ENCODE measurements at places on chromosomes 3 and 15.

DNA sequence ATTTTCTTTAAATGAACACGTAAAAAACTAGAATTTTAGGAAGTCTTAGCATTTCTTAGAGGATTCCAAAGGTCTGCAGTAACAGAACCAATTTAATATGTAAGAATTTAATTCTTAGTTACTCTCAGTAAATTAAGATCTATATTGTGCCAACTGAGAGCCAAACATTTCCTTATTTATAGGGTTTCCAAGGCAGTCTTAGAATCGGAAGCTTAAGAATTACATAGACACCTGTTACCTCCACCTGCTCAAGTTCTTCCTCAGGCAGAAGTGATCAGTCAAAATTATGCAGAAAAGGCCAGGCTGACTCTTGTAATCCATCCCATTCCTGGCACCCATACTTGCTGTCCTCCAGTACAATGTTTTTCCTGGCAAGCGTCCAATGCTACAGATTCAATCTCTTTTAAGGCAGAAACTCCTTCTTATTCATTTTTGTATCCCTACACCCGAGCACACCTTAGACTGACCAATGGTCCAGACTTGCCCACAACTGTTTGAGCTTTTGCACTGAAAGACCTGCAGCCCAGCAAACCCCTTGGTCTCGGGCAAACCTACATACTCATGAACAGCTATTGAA, 64.3 kb downstream of the NCEH1 start:
- peak; percentile 64 for DNase-seq

GRCh38 chr15:100264994-100265640, 76.7 kb downstream of the ADAMTS17 start:
- DNase-seq, result no peak

DNA sequence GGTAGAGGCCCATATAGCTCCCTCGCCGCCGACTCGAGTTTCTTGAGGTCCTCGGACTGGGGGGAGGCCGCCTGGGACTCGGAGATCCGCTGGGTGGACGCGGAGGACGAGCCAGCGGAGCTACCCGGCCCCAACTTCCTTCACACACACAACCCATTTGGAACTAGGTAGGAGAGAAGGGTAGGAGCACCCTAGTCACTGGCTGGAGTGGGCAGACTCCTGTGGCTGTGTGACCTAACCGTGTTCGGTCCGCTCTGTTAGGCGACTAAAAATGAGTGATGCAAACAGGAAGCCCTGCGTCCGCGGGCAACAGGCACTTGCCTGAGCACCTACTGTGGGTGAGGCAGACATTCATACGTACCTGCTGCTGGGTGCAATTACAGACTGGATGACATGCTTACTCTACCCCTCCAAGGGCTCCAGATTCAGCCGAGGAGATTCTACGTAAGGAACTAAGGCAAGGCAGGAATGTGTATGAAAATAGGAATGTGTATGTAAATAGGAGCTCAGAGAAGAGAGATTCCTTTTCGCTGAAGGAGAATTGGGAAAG, 4.6 kb upstream of the SIN3A start:
- peak; percentile 48 for DNase-seq

GRCh38 chr3:23592961-23593931, 212.5 kb upstream of the UBE2E1 start:
- DNase-seq, result no peak

- DNase-seq, result no peak
Observed at GRCh38 chr3:185103359-185104127, 49.3 kb downstream of the C3orf70 start.

DNA sequence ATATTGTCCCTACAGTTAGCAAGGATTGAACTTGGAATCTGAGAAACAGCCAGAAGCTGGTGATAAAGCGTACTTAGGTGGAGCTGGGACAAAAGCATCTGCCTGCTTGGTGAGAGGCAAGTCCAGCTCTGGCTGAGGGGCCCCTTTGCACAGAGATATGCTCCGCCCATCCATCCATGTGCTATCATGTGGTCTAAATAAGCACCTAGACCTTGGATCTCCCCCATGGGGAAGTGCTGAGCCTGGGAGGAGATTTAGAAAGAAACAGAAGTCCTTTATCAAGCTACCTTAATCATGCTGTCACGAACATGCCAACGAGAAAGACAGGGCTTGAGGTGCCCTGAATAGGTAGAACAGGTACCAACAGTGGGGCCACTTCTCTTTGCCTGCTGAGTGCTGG, 369.5 kb downstream of the FOXP1 start:
- no peak for DNase-seq

DNA sequence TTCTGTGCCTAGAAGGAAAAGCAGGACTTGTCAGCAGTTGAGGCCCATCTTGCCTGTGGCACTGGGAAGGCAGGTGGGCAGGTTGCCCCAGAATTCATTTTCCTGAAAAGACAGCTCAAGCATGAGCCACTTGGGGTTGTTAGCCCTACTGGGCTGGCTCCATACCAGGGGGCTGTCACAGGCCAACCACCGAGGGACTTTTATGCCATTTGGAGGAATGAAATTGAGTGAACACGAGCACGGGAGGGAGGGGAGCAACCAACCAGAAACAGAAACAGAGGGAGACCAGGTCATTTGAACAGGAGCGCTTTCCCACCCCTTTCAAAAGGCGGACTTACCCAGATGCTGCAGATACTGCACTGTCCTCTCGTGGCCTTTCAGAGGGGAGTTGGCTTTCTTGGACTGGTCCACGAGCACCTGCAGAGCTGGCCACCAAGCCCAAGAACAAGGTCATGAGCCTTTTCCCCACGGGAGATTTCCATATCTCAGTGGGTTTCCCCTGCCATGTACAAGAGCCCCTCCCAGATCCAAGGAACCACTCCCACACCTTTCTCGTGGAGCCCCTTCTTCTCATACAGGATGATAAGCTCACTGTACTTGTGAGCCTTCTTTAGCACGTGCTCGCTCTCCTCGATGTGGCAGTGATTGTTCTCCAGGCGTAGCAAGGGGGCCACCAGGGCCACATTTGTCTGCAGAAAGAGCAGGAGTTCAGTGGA, 9.9 kb upstream of the PLA2G4F start:
- no peak for DNase-seq

- peak; percentile 34 for DNase-seq
Observed at GRCh38 chr3:150117076-150117475, 146.4 kb upstream of the PFN2 start.

- DNase-seq, result no peak
Observed at GRCh38 chr3:119359476-119360326, 65.5 kb downstream of the ARHGAP31 start.

DNA sequence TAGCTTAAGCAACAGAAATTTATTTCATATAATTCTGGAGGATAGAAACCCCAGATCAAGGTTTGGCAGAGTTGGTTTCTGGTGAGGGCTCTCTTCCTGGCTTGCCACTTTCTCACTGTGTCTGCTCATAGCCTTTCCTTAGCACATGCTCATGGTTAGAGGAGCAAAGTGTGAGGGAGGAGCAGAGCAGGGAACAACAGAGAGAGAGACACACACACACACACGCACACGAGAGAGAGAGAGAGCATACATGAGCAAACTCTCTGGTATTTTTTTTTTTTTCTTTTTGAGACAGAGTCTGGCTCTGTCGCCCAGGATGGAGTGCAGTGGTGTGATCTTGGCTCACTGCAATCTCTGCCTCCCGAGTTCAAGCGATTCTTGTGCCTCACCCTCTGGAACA, 36.8 kb upstream of the ZDHHC23 start:
- peak; percentile 26 for DNase-seq

DNA sequence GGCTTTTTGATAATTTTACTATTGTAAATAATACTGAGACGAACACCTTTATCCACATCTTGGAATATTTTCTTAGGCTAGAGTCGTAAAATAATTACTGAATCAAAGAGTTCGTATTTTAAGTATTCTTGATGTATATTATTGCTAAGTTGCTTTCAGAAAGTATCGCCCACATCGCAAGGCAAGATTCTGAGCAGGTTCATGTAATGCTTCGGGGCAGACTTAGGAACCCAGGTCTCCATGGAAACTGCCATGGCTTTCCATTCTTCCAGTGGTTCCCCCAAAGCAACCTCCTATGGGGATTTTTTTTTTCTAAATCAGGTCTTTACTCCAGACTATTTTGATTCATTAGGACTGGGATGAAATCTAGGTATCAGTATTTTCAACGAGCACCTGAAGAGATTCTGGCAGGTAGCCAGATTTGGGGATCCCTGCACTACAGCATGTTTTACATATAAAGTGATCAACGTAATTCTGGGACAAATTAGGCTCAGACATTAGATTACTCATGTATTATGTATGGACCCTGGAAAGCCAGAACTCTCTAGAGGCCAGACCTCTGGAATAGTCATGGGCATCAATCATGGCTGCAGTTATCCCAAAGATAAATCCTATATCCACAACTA, 86.5 kb downstream of the B3GNT5 start:
- no peak for DNase-seq

DNA sequence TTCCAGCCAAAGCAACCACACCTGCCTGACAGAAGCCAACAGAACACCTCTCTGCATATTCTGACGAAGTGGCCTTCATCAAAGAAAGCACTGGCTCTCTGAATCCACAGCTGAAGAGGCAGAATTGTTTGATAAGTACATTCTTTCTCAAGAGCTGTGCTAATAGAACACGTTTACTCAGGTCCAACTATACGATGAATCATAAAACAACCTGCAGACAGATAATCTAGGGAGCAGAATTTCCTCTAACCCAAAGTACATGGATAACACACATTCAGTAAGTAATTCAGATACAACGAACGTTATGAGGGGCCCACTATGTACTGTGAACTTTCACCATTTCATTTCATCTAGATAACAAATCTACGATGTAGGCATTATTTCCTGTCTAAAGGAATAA, 25.4 kb downstream of the ALDH1A2 start:
- no peak for DNase-seq

GRCh38 chr15:101684384-101684783, 32.2 kb upstream of the TM2D3 start:
- DNase-seq, result peak; percentile 77

DNA sequence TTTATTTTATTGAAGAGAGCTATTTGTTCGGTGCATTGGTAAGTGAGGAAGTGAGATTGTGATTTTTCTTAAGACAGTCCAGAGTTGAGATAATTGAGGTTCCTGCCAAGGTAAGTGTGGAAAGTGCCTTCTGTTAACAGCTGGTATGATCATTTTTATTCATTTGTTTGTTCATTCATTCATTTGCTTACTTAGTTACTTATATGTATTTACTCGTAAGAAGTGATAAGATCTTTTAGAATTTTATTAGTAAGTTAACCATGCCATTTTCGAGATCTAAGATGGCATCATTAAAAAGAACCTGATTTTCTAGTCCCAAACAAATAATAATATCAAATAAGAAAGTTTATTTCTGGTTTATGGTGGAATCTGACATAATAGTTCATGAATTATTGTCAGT, 150.0 kb downstream of the GHSR start:
- no peak for DNase-seq

GRCh38 chr15:76328106-76328696, 8.4 kb upstream of the ISL2 start:
- DNase-seq, result no peak

DNA sequence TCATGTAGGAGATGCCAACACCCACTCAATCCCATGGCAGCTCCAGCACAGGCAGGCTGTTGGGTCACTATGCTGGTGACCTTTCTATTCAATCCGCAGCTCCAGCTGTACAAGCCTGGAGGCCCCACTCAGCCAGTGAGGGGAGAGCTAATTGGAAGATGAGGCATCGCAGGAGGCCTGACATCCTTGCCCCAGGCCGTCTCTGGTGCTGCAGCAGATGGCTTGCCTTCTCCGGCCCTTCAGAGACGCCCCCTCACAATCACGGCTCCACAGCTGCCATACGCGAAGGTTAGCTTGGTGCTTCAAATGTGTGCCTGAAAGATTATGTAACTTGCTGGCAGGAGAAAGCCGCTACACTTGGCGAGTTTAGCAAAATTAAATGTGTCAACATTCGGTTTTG, 104.2 kb upstream of the CLSTN2 start:
- no peak for DNase-seq

DNA sequence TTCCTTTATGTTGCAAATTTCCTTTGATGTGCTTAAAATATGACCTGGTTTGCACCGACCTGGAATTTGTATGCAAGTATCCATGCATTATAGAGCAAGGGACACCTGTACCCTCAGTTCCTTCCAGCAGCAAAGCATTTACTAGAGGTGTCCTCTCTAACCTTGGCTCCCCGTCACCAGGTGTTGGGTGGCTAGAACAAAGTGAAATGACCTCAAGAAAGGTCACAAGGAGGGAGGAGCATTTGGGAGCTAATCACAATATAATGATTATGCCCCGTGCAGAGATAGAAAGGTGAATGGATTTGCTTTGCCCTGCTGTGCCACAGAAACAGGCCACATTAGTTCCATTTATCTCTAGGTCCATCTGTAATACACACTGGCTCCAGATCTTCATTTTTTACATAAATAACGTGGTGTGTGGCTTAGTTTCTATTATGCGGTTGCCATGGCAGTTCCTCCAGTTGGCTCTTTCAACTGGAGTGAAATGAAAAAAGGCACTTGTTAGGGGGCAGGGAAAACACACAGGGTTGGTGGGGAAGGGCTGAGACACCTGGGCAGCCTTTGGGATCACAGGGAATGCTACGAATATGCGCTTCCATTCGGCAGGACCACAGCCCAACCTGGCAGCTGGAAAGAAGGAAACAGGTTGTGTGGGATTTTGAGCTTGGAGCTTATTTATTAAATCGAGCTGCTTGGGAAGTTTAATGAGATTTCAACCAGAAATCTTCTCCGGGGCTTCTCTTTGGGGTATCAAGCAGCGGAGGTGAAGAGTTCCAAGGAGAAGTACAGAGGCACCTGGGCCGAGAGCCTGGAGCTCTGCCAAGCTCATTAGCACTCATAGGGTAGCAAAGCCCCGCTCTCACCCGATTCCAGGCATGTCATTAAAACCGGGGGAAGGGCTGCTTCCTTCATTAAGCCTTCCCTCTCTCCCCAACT, 233.5 kb upstream of the ST8SIA2 start:
- no peak for DNase-seq

- DNase-seq, result no peak
Observed at GRCh38 chr3:49484471-49484870, 14.4 kb downstream of the DAG1 start.

DNA sequence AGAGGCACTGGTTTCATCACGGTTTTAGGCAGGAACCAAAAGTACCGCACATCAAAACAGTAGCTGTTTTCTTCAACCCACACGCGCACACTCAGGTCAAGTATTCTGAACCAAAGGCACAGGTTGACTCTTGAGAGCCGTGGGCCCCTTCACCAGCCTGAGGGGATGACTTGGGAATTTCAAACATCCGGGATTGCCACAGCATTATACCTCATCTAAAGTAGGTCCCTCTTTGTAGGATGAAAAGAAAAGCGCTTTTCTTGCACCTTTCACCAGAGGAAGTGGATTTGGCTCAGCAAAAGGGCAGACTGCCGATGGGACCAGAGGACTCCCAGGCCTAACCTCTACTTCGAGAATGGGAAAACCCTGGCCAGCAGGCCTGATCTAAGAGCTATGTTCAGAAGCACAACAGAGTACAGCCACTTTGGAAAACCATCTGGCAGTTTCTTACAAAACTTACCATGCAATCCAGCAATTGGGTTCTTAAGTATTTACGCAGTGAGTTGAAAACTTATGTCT, 88.2 kb upstream of the PROK2 start:
- DNase-seq, result no peak

- no peak for DNase-seq
Observed at GRCh38 chr3:148922467-148922866, 57.4 kb downstream of the CPA3 start.

- DNase-seq, result no peak
Observed at GRCh38 chr3:150068440-150069153, 97.9 kb upstream of the PFN2 start.
